ENCODE measurements at places on chromosomes 2 and 18. TPM values are rescaled to one million over a fixed set of nuclear protein-coding genes. Genes with fewer than 3 reads are reported as not detected.

DPP10 gene
- total RNA-seq, result 5.5 TPM

DAW1 gene
- total RNA-seq, result not detected

PELI1 gene
- total RNA-seq, result 17.6 TPM

HK2 gene
- 5.3 TPM for total RNA-seq

ITGAV gene
- 98.4 TPM for total RNA-seq

GRCh38 chr18:55523001-55523400 is 65.0 kb downstream of the TCF4 start:
- DNase-seq, result no peak

DNA sequence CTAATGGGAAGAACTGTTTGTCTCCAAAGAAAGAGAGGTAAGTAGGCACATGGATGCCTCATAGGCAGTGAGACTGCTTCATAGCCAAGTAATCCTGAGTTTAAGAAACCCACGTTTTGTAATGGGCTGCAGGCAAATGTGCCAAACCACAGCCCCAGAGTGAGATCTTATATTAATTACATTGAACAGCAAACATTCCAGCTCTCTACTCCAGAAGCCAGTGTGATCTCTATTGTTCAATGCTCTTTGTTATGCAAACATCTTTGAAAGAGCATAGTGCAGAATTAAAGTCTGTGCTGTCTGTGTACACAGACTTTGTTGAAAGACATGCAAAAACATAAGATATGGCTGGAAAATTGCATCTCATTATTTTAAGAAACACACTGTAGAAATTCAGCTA is 720.8 kb upstream of the REG3G start:
- DNase-seq, result no peak

DNA sequence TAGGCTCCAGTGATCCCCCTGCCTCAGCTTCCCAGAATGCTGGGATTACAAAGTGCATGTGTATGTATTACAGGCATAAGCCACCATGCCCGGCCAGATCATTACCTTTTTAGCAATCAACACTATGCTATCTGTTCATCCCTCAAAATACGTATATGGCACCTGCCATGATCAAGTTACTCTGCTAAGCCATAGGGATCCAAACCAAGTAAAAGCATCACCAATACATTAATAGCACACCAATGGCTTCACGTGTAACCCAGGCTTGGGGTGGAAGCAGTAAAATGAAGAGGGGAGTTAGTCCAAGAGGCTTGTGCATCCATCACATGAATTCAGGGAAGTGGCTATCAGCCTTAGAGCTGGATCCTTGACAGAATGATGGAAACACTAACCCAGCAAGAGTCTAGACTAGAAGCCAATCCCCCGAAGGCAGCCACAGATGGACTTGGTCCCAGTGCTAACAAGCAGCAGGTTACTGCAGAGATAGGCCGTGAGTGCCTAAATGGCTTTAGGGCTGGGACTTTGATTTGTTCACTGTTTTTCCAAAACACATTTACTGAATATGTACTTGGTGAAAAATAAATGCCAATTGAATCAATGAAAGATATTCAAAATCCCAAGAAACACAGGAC is 11.3 kb downstream of the HDLBP start:
- no peak for DNase-seq

GRCh38 chr2:108833219-108833618 is 46.6 kb downstream of the CCDC138 start:
- DNase-seq, result no peak

- DNase-seq, result no peak
Measured at GRCh38 chr2:143514413-143514812, 385.2 kb downstream of the ARHGAP15 start.

DNA sequence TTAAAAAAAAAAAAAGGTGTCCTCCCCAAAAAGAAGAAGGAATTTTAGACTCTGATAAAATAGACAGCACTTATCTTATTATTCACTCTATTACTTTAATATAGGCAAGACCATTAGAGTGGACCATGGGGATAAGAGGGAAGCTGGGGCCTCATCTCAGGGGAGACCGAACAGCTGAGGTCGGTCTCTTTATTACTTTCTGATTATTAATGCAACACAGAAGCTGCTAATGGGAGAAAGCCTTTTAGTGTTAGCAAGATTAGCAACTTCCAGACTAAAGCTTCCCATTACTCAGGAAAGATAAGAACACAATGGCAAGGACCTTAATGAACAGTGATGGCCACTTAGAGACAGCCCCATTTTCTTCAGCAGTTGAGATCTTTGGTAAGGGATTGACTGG is 135.5 kb downstream of the TMEFF2 start:
- no peak for DNase-seq

- DNase-seq, result no peak
Measured at GRCh38 chr2:95060446-95061118, 35.1 kb downstream of the MAL start.

DNA sequence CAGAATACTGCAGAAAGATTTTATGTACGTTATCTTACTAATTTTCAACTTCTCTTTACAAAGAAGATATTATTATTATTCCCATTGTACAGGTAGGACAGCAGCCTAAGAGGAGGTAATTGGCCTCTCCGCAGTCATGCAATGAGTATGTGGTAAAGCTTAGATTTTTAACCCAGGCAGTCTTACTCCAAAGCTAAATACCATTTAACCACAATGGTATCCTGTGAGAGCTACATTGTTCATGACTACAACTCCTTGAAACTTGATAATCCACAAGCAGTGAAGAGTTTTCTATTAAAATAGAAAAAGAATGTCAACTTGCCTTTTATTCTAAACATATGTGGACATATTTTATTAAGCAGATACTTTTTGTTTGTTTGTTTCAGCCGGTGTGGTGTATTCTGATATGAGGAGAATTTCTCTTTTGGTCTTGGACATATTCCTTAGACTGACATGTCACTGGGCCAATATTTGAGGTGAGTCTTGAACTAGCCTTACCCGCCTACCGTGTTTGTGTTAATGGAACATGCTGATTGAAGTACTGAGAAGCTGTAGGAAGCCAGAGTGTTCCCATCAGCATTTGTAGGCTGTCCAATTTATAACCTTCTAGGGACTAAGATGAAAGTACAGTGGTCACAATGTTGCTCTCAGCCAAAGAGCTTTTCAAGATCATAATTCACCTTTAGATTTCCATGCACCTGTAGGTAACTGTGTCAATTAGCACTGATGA is 293.9 kb upstream of the DCC start:
- DNase-seq, result no peak

DNA sequence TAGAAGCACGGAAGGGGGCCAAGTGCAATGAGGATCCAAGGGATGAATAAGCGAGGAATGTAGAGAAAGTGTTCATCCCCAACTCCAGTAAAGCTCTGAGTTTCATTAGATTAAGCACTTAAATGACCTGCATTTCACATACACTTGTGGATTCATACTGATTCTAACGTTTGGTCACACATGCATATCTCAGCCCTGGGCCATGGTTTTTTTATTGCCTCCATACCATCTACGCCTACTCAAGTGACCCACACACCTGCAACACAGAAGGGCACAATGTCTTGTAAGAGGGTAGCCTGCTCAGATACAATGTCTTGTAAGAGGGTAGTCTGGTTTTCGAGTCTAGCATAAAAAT is 566 bp upstream of the MRPS5 start:
- DNase-seq, result no peak

DNA sequence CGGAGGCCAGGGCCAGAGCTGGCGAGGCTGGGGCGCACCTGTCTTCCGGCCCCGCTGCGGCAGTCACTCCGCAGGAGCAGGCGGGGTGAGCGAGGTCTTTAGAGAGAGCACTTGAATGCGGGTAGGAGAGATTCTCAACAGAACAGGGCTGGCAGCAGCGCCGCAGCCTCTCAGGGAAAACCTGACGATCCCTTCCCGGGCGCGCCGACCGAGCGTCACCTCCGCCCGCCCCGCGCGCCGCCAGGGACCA is 526 bp downstream of the PRKRA start:
- no peak for DNase-seq

DNA sequence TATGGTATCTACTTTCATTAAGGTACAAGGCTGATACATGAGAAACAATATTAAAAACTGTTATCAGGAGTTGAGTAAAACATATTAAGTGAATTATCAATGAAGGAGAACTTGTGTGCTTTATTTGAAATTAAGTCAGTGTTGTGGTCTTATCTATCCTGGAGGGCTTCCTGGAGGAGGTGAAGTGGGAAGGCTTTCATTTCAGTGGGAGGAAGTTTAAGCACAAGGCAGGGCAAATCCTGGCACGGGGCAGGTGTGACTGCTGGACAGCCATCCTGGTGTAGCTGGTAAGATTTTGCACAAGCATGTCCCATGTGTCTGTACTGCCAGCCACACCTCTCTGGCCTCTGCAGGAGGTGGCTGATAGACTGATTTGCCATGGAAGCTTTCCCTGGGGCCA is 159.7 kb upstream of the SKOR2 start:
- no peak for DNase-seq

All from esophagus muscularis mucosa (tissue), 4 donors.